ENCODE measurements at places on chromosomes 12 and 14. TPM values are rescaled to one million over a fixed set of nuclear protein-coding genes. Genes with fewer than 3 reads are reported as not detected.

RNU4-1 gene
- total RNA-seq, result 2,335 TPM

NPFF gene
- total RNA-seq, result not detected

GZMH gene
- total RNA-seq, result 9.9 TPM

LRP1-AS gene
- not detected for total RNA-seq

PSMB5 gene
- 64.5 TPM for total RNA-seq

KCNH3 gene
- 5.1 TPM for total RNA-seq

GRCh38 chr12:117552971-117553370 is 191.5 kb upstream of the NOS1 start:
- no peaks in the 10 kb centered on the region for H3K27me3 ChIP-seq
- DNase-seq, result no peak
- no peaks in the 10 kb centered on the region for H3K4me1 ChIP-seq
- no peak overlapping the region for H3K4me3 ChIP-seq
- H3K36me3 ChIP-seq, result no peaks in the 10 kb centered on the region
- no peak overlapping the region for H3K27ac ChIP-seq

- H3K36me3 ChIP-seq, result peaks cover 20% of the 10 kb centered on the region
- H3K4me1 ChIP-seq, result peaks cover 86% of the 10 kb centered on the region
- H3K4me3 ChIP-seq, result no peak overlapping the region
- peak overlapping the region; percentile 5 for H3K27ac ChIP-seq
Measured at GRCh38 chr14:93965287-93965821, 11.0 kb downstream of the ASB2 start.

GRCh38 chr12:64675795-64676194 is 65.5 kb downstream of the RASSF3 start:
- peaks cover 27% of the 10 kb centered on the region for H3K36me3 ChIP-seq
- peaks cover 90% of the 10 kb centered on the region for H3K4me1 ChIP-seq
- H3K4me3 ChIP-seq, result peak overlapping the region; percentile 38

All from activated CD8-positive, alpha-beta T cell treated with anti-CD3 and anti-CD28 coated beads, Interleukin-2, amount 10 ng/mL, durations not matched to agents 7 days and 5 days (primary cell).